ENCODE measurements at places on chromosomes 2 and 18. TPM values are rescaled to one million over a fixed set of nuclear protein-coding genes. Genes with fewer than 3 reads are reported as not detected.

Gene TM4SF20
- not detected for total RNA-seq

Gene MTCL1
- total RNA-seq, result 0.20 TPM

Gene MRO
- not detected for total RNA-seq

Gene NEU4
- total RNA-seq, result 0.61 TPM

Gene TEX261
- total RNA-seq, result 97.4 TPM

Gene SCYGR4
- not detected for total RNA-seq

- H3K36me3 ChIP-seq, result no peaks in the 10 kb centered on the region
- H3K27ac ChIP-seq, result no peak overlapping the region
- no peaks in the 10 kb centered on the region for H3K4me1 ChIP-seq
- DNase-seq, result no peak
These were observed 177.9 kb downstream of the NRP2 start for GRCh38 chr2:205860181-205860580.

GRCh38 chr2:127051116-127052056 is 55.6 kb downstream of the BIN1 start:
- H3K4me3 ChIP-seq, result no peak overlapping the region
- H3K27me3 ChIP-seq, result no peaks in the 10 kb centered on the region
- H3K4me1 ChIP-seq, result no peaks in the 10 kb centered on the region

GRCh38 chr2:1633092-1633671 is 111.1 kb downstream of the PXDN start:
- no peaks in the 10 kb centered on the region for H3K36me3 ChIP-seq
- H3K27me3 ChIP-seq, result no peaks in the 10 kb centered on the region
- no peak for DNase-seq
- no peak overlapping the region for H3K27ac ChIP-seq
- H3K4me3 ChIP-seq, result no peak overlapping the region

GRCh38 chr2:24932715-24933114 is 12.7 kb upstream of the ADCY3 start:
- no peak for DNase-seq
- no peak overlapping the region for H3K27ac ChIP-seq
- peaks cover 8% of the 10 kb centered on the region for H3K4me1 ChIP-seq
- H3K27me3 ChIP-seq, result peaks cover 2% of the 10 kb centered on the region

- H3K4me3 ChIP-seq, result no peak overlapping the region
- H3K27me3 ChIP-seq, result peaks cover 5% of the 10 kb centered on the region
- H3K27ac ChIP-seq, result no peak overlapping the region
These were observed 80.2 kb upstream of the PKDCC start for GRCh38 chr2:41967476-41968181.

DNA sequence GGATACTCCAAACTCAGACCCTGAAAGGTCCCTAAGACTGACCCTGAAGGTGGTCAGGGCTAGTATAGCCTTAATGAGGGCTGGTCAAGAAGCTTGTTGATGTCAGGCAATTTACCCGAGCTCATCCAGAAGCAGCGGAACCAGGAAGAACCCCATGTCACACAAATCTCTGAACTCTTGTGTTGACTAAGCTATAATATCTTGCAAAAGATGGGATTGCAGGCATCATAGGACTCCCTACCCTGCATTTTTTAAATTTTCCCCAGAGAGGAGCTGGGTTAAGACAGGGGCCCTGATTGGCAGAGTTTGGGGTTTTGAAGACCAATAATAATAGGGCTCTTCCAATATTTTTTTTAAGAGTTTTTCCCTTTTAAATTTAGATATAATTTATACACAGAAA is 2.0 kb upstream of the PLEKHB2 start:
- no peak overlapping the region for H3K4me3 ChIP-seq
- peaks cover 31% of the 10 kb centered on the region for H3K4me1 ChIP-seq
- peaks cover 10% of the 10 kb centered on the region for H3K36me3 ChIP-seq

Data from activated T-helper 1 cell treated with anti-CD3 and anti-CD28 coated beads, Interleukin-12 subunit alpha, Interleukin-12 subunit beta, Interleukin-2, Interleukin-4 antibody, amounts not matched to agents 30 ng/mL and 10 ng/mL and 1 ng/mL, durations not matched to agents 14 hours and 24 hours and 36 hours (primary cell).